ENCODE measurements at places on chromosomes 5 and 9.
A peak's percentile ranks its signal among the peaks of the same experiment; 100 is the strongest.

DNA sequence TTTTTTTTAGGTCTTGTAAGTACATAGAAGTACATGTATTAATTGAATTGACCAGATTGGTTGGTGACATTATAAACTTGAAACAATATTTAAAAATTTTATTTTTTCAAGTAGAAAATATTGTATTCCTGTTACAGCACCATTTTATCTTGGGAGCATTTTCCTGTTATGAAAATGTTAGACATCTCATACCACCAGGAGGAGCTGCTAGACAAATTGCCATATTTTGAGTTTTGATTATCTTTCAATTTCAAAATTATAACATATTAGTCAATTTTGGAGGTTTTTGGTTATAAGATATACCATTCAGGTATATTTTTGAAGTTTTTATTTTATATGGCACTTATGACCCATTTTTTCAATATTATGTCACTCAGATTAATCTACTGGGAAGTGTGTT lies 84.4 kb downstream of the CNTLN start:
- DNase-seq = no peak

DNA sequence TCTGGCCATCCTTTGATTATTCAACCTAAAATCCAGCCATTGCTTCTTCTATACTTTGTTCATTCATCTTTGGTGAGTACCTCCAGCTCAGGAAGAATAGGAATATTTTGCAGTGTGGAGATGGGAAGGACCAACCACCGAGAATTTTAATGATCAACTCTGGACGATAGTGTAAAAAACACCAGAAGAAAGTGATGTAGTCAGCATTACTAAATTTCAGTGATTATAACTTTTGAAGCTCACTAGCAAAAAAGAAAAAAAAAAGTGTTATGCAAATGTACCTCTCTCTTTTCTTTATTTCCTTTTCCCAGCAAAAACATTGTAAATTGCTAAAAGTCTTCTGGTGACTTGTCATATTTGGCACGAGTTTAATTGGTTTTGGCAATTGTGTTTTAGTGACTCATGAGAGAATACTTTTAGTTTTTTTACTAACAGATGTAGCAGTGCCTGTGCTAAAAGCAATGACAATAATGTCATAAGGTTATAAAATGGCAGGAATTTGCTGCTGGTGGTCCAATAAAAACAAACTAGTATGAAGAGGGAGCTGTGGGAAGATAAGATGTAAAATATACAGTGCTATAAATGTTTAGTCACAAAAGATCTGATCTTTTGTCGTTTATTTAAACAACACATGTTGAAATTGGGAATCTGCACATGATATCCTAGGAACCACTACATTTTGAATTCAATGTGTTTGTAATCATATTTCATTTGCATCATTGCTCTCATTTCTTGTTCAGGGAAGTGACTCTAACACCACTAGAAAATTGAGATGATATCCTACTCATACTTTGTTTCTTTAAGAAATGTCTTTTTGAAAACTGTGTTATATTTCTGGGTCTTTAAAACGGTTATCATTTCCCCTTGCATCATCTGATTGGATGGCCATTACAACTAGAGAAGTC lies 81.3 kb upstream of the ERCC6L2 start:
- DNase-seq = peak; percentile 86

DNA sequence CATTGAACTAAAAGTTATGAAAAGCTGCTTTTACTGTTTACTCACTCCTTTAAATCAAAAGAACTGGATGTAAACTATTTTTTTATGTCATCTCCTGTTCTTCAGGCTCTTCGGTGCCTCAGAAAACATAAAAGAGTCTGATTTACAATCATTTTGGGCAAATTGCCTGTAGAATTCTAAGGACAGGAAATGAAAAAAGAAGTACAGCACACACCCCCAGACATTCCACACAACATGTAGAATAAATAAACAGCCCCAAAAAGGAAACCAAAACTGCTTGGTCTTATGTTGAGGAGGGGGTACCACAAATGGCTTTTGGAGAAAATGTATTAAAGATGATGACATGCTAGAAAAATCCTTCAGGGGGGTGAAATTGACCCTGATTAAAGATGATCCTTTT lies 57.2 kb downstream of the ITGA1 start:
- peak; percentile 43 for DNase-seq

- peak; percentile 53 for DNase-seq
Measured at GRCh38 chr5:167049043-167049663, 1242.3 kb upstream of the WWC1 start.

DNA sequence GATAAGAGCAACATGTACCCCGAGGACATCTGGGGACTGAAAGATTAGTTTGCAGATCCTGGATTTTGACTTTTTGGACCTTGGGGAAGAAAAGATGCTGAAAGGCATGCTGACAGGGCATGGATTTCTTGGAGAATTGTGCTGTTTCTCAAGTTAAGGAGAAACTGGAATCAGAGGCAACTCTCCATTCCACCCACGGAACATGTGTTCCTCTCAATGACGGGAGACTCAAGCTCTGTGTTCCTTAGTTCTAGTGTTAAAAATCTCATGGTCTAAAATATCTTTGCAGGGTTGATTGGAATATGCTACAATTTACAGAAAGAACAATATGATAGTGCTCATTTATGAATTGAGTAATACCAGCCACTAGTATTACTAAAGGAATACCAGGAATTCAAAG lies 34.4 kb upstream of the CDH12 start:
- DNase-seq = no peak

- DNase-seq = peak; percentile 75
Measured at GRCh38 chr9:98775831-98776441, 20.4 kb downstream of the ANKS6 start.
